SJCRH30 (cell line): ENCODE measurements at places on chromosomes 2 and 18.

- no peak for DNase-seq
These were observed 28.4 kb downstream of the CNRIP1 start for GRCh38 chr2:68291314-68291713.

DNA sequence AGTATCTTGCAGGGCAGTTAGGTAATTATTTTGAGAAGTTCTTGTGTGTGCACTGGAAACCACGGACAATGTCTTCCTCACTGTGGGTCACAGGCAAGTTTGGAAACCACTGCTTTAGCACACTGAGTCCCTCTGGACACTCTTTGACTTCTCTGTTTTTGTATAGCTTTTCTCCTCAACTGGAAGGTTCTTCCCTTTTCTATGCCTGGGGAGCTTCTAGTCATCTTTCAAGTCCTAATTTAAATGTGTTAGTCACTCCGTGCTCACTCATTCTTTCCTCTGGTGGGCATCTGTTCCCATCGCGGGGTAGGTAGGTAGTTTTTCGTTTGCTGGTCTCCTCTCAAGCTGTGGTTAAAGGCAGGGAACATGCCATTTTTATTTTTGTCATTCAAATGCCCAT is 32.1 kb downstream of the E2F6 start:
- DNase-seq, result no peak

DNA sequence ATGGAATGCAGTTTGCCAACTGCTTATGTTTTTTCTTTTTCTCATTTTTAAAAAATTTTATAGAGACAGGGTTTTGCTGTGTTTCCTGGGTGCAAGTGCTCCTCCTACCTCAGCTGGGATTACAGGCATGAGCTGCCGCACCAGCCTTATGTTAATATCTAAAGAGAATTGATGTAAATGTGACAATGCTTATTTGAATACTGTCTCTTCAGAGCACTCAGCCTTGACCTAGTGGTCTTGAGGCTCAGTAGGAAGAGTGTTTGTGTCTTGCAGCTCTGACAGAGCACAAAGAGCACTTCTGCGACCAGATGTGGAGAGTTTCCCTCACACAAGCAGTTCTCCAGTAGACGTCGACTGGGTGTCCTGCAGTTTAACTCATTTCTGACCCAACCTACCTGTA is 55.3 kb downstream of the ARHGEF4 start:
- no peak for DNase-seq

GRCh38 chr18:35267809-35268208 is 22.2 kb downstream of the ZSCAN30 start:
- no peak for DNase-seq

DNA sequence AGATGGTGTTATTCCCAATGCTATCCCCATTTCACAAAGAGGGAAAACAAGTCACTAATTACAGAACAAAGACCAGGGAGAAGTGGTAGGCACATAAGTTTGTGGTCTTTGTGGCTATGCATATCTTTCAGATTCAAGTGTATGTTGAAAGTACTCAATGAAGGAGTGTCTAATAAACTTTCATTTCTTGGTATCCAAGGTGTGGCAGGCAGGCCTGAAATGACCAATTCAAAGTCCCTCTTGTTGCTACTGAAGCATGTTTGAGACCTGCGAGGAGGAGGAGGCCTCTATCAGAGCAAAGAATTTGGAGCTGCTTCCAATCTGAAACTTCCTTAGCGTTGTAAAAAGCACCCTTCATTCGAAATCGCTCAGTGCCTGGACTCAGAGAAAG is 60.9 kb upstream of the KLF7 start:
- no peak for DNase-seq

- DNase-seq, result no peak
These were observed 271.6 kb downstream of the TDRD15 start for GRCh38 chr2:21395366-21395765.

GRCh38 chr2:41068740-41069139 is 616.9 kb upstream of the SLC8A1 start:
- no peak for DNase-seq

- DNase-seq, result peak; percentile 2
These were observed 126.3 kb downstream of the HDAC4 start for GRCh38 chr2:239274391-239275043.

DNA sequence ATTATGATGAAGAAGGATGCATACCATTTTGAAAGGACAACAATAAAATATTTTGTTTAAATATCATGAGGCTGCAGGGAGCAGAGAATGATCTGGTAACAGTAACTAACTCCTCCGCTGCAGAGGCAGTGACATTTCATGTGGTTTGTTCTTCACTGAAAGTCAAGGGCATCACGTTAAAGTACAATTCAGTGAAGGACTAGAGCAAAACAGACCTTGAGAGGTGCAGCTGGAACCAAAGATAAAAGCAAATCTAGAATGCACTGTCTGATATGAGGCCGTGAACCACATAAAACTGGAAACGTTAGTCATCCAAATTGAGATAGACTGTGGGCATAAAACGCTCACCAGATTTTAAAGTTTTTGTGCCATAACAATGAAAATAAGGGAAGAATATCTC is 522.9 kb upstream of the TNP1 start:
- DNase-seq, result no peak
